T-helper 1 cell (primary cell): ENCODE measurements at places on chromosomes 5 and 9.

DNA sequence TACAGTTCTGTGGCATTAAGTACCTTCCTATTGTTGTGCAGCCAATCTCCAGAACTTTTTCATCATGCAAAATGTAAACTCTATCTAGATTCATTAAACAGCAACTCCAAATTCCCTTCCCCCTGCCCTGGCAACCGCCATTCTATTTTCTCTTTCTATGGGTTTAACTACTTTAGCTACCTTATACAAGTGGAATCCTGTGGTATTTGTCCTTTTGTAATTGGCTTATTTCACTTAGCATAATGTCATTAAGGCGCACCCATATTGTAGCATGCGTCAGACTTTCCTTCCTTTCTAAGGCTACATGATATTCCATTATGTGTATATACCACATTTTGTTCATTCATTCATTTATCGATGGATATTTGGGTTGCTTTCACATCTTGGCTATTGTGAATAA is 142.4 kb downstream of the CAAP1 start:
- DNase-seq = no peak

DNA sequence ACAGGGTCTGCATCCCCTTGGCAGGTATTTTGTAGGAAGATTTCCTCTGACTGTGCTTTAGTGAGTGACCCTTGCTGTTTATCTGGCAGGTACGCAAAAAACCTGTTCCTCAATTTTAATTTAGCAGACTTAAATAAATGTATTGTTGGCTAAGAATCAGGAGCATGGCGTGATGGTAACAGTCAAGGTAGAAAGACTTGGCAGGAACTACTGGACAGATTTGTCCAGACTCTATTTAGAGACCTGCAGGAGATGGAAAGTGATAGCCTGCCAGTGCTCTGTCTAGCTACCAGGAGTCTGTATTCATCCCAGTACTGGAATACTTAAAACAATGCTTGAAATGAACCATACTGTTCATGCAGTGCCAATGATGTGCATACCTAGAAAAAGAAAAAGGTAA is 78.8 kb upstream of the MAST4 start:
- DNase-seq = no peak

GRCh38 chr5:164972973-164973372 is 1467.6 kb downstream of the MAT2B start:
- DNase-seq = no peak

DNA sequence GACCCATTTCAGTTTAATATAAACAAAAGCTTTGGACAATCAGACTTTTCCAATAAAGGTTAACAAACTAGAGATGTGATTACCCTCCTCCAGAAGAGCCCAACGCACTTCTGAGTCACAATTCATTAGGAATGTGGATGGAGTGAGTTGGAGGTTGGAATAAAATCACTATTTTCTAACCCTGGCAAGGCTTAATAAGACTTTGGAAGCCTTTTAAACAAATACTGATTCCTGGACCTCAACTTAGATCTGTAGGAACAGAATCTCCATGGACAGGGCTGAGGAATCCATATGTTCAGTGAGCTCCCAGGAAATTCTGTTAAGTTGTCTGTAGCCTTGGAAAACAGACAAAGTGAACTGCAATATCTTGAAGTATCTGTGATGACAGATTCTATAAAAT is 233.5 kb upstream of the ELL2 start:
- no peak for DNase-seq

- DNase-seq = no peak
These were observed 1080.7 kb upstream of the NUDT12 start for GRCh38 chr5:104643320-104643719.

- DNase-seq = no peak
These were observed 204.5 kb downstream of the SEMA6A start for GRCh38 chr5:116370149-116370548.

GRCh38 chr5:122694884-122695283 is 80.0 kb upstream of the SNX2 start:
- no peak for DNase-seq

DNA sequence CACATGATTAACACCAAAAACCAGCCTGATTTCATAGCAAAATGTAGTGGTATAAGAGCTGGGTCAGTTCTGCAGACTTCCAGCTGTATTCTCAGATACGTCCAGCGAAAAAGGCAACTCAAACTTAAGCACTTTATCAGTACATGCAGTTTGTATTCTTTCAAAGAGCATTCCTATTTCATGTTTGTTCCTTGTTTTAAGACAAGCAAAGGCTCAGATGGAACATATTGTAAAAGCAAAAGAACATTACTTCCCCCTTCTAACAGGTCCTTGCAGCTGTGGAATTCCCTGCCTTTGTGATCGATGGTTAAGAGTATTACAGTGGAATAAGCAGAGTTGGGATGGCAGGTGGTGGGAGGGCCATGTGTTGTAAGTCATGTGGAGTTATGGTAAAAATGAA is 86.3 kb upstream of the GRHPR start:
- no peak for DNase-seq

DNA sequence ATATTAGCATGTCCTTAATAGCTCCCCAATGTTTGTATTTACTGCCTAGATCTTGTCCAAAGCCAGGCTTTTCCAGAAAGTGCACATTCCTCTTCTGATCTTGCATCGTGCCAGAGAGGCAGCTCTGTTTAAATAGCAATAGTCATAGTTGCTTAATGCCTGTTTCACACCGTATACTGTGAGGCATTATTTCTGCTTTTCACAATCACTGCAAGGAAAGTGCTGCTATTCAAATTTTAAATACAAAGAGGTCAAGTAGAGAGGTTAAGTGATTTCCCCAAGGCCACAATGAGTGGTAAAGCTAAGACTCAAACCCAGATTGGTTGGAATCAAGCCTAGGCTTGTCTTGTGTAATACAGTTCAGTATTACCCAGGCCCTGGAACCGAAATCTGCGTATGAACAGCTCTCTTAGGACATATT is 153.6 kb downstream of the SNX18 start:
- DNase-seq = no peak

DNA sequence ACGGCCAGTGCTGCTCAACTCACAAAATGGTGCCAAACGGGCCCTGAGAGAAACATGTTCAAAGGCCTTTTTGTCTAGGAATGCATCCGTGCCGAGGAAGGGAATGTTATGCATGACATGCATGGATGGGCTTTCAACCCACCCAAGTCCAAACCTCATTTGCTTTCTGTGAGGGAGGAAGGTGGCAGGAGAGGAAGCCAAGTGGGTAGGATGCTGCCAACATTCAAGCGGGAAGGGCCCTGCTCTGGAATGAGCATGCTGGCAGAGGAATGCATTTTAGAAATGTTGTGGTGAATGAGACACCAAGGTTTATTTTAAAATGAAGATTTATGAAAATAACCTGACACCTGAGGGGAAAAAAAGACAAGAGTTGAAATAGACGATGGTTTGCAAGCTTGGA is 479.1 kb downstream of the CCDC171 start:
- DNase-seq = no peak

DNA sequence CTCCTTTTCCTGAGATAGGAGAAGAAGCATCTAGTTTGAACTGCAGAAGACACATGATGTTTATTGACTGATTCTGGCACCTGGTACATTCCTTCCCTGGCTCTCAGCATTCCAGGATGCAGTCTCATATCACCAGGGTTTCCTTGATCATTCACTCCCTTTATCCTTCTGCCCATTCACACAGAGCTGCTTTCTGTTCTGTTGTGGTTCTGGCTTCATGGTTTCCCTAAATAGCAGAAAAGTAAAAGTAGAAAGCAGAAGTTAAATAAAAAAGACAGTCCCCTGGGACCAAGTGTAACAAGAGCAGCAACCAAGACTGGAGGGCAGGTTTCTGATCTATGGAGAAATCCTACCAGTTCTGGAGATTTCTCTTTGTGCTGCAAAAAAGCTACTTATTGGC is 3.2 kb downstream of the IFNA8 start:
- no peak for DNase-seq

GRCh38 chr5:172399336-172399735 is 55.0 kb downstream of the SH3PXD2B start:
- DNase-seq = no peak

GRCh38 chr5:78626009-78626571 is 22.5 kb downstream of the LHFPL2 start:
- no peak for DNase-seq

- no peak for DNase-seq
These were observed 1.6 kb downstream of the DCAF12 start for GRCh38 chr9:34124926-34125325.

DNA sequence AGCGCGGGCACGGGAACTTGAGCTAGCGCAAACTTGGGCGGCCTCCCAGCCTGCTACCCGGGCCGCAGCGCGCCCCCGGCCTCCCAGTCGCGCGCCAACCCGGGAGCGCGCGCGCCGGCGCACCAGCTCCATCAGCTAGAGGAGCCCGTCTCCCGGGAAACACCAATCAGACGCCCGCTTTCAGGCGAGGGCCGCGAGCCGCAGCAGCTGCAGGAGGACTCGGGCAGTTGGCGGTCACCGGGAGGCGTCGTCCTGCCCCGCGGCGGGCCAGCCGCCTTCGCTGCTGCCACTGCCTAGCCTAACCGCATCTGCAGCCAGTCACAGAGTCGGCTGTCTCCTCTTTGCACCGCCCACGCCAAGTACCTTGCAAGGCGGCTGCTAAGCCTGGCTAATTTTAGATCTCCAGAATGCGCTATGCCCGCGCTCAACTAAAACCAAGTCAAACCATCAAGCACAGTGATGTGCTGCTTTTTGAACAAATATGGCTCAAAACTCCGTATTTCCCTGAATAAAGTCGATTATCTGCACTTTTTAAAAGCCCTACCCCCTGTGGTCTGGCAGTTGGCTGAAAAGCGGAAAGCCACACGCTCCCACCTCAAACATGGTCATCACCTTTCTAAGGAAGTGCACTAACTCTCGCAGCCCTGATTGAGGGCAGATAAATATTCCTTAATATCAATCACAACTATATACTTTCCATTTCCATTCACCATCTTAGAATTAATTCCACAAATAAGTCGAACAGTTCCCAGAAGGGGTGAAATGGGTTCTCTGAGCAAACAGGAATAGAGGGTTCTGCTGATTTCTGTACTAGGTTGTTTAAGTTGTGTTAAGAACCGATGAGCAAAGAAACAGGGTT is 221.8 kb downstream of the MEF2C start:
- no peak for DNase-seq

DNA sequence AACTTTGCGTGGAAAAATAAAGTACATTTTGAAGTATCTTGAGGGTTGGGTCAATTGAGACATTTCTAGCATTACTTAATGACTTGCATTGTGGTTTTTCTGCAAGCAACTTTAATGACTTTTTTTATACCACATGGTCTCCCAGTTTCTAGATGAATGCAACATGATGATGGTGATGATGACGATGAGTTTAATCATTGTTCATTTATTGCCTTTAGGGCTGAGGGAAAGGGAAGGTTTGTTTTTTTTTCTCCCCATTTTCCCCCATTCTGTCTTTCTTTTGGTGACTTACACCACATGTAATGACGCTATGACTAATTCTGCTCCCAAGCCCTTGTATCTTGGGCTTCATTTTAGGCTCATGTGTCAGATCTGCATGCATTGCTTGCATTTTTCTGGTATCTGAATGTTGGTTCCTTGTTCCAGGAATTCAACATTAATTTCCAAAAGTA is 57.7 kb upstream of the NXNL2 start:
- no peak for DNase-seq

DNA sequence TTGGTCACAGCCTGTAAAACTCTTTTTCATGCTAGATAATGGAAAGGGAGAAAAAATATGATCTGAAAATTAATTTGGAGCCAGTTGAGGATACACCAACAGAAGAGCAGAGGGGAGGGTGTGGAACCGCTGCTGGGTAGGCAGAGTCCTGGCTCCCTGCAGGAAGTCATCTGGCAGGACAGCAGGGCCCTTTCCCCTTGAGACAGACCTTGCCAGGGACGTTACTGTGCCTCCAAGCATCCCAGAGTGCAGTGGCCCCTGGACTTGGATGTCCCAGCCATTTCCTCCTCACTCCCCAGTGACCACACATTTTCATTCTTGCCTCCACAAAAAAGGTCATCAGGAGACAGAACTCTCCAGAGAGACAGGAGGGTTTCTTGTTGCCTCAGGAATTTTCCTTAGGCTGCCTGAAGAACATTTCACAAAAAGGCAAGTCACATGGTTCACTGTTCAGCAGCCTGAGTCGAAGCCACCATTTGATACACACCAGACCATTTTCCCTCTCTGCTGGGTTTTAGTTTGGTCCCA is 5.9 kb downstream of the TRPM3 start:
- no peak for DNase-seq

DNA sequence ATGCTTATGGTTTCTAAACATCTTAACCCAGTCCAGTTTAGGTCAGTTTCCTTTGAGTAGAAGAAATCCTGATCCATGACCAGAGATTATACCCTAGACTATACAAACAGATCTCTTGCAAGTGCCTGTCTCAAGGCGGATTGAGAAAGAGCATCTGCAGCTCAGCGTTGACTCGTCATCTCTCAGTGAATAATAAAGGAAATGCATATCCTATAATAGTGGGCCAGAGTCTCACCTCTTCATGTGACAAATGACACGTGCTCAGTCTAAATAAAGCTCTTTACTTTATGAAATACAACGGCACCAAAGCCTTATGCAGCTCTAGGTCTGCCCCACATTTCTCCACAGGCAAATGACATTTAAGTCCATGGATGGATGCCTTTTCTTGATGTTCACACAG is 179.4 kb upstream of the NR3C1 start:
- DNase-seq = no peak
